Prostate gland (tissue), 2 donors: ENCODE measurements at places on chromosomes 13 and 19. TPM values are rescaled to one million over a fixed set of nuclear protein-coding genes. Genes with fewer than 3 reads are reported as not detected.

GRCh38 chr13:20847296-20847695 is 55.2 kb downstream of the XPO4 start:
- no peaks in the 10 kb centered on the region for H3K27me3 ChIP-seq
- no peak overlapping the region for H3K4me3 ChIP-seq
- no peaks in the 10 kb centered on the region for H3K4me1 ChIP-seq
- H3K36me3 ChIP-seq: no peaks in the 10 kb centered on the region
- DNase-seq: no peak

GRCh38 chr13:69418319-69418718 is 689.3 kb upstream of the ATXN8OS start:
- H3K27me3 ChIP-seq: no peaks in the 10 kb centered on the region

DNA sequence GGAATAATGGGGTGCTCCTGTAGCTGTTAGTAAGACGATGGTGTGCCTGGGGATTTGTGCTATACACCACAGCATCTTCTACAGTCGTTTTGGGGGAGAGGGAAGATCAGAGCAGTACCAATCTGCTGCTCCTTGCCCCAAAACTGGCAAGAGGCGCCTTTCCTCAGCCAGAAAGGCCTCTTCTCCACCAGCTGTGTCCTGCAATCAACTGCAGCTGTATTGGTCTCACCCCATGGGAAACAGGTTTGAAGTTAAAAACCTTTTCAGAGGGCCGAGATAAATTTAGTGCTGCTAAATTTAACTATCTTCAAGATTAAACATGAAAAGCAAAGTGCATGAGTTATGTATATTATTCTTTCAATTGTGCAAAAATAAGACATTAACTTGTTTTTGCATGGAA is 1.2 kb upstream of the RNASEH2B start:
- H3K27me3 ChIP-seq: no peaks in the 10 kb centered on the region
- DNase-seq: no peak
- H3K4me1 ChIP-seq: no peaks in the 10 kb centered on the region
- H3K36me3 ChIP-seq: no peaks in the 10 kb centered on the region

The SIGLEC8 gene
- total RNA-seq: 3.0 TPM

The ZNF829 gene
- total RNA-seq: 3.2 TPM

DNA sequence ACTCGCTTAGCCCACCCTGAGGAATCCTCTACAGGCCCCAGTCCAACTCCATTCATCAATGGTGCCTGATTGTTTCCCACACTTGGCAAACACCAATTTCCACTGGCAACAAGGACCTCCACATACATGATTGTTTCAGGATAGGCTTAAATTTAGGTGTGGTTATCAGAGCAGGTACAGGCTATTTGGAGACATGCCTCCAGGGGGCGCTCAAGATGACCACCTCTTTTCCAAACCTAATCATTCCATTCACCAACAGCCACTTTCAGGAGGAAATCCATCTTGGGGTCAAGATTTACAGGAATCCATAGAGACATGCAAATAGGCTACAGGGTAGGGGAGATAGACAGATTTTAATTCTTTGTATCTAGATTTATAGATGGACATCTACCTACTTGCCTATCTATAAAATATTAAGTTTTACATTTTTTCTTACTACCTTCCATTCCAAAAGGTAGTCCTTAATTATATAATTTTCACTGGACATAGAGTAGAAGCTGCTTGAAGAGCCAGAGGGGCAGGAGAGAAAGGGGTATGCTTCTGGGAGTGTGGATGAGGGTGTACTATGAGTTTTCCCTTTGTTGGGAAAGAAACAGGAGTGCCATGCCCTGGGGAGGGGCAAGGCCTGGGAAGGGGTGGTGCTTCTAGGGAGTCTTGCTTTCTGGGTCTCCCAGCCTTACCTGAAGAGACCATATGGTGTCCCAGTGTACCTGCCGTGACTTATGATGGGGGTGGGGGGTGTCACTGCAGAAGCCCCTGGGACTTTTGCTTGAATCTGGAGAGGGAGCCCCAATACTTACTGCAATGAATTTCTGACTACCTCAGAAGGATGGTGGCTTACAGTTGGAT is 14.1 kb upstream of the PCDH8 start:
- no peaks in the 10 kb centered on the region for H3K4me1 ChIP-seq
- no peak for DNase-seq
- no peak overlapping the region for H3K4me3 ChIP-seq
- no peak overlapping the region for H3K27ac ChIP-seq
- no peaks in the 10 kb centered on the region for H3K36me3 ChIP-seq

- no peaks in the 10 kb centered on the region for H3K36me3 ChIP-seq
- DNase-seq: no peak
- H3K4me3 ChIP-seq: no peak overlapping the region
- no peaks in the 10 kb centered on the region for H3K27me3 ChIP-seq
- H3K27ac ChIP-seq: no peak overlapping the region
These were observed 17.8 kb upstream of the LATS2 start for GRCh38 chr13:21079221-21079620.

DNA sequence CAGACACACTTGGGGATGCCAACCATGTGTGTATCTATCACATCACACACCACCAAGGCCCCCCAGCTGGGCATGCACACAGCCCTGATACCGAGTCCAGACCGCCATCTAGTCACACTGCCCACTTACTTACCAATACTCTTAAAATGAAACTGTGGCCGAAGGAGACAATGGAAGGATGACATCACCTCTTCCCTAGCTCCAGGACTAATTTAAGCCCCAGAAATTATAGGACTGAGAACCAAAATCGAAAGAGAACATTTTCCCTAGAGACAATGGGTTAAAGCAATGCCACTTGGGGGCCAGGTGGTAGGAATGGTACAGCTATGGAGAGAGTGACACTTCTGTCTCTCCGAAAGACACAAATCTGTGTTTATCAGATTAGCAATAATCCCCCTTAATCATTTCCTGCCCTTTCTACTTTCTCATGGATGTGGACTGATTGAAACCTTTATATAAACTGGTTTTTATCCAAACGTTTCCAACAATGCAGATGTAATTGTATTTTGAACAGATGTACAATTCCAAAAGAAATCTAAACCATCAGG is 663 bp upstream of the GGACT start:
- no peak for DNase-seq
- H3K27ac ChIP-seq: no peak overlapping the region
- H3K4me1 ChIP-seq: no peaks in the 10 kb centered on the region

GRCh38 chr13:110624766-110625756 is 9.7 kb downstream of the NAXD start:
- DNase-seq: no peak
- peak overlapping the region; percentile 54 for H3K27ac ChIP-seq
- H3K27me3 ChIP-seq: no peaks in the 10 kb centered on the region
- H3K36me3 ChIP-seq: peaks cover 3% of the 10 kb centered on the region

DNA sequence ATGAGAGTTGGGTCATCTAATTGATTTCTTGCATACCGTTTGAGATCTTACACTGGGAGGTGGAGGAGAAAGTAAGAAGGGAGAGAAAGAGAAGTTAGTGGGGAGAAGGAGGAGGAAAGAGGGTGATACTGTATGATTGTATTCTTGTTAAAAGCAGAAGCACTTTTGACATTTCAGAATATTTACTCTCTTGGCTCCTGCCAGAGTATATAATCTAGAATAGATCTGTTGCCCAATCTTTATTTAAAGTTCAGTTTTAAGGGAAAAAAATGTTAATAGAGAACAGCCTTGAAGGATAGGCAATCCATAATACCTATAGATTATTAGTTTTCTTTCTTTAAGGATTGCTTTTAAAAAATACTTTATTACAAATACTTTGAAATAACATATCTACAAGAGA is 41.5 kb downstream of the PDS5B start:
- no peak for DNase-seq
- H3K27ac ChIP-seq: no peak overlapping the region

GRCh38 chr19:4067396-4068046 is 822 bp upstream of the ZBTB7A start:
- H3K36me3 ChIP-seq: no peaks in the 10 kb centered on the region
- H3K4me3 ChIP-seq: peak overlapping the region; percentile 100
- no peaks in the 10 kb centered on the region for H3K27me3 ChIP-seq
- peaks cover 19% of the 10 kb centered on the region for H3K4me1 ChIP-seq
- H3K27ac ChIP-seq: peak overlapping the region; percentile 91

The MEDAG gene
- 0.23 TPM for total RNA-seq

DNA sequence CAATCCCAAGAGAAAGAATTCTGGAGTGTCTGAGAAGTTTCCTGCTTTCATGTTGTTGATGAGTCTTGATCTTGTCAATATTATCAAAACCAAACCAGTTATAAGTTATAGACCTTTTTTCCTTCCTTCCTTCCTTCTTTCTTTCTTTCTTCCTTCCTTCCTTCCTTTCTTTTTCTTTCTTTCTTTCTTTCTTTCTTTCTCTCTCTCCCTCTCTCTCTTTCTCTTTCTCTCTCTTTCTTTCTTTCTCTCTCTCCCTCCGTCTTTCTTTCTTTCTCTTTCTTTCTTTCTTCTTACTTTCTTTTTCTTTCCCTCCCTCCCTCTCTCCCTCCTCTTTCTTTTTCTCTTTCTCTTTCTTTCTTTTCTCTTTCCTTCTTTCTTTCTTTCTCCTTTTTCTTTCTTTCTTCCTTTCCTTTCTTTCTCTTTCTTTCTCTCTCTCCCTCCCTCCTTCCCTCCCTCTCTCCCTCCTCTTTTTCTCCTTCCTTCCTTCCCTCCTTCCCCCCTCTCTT is at the start of gene OR7G3:
Gene OR7G3, minus strand, starts transcription at position 51 of the 506 bp plus-strand sequence. Its CDS starts 0 bp downstream, at position 51.
- no peaks in the 10 kb centered on the region for H3K36me3 ChIP-seq
- no peaks in the 10 kb centered on the region for H3K4me1 ChIP-seq
- peaks cover 2% of the 10 kb centered on the region for H3K27me3 ChIP-seq
- DNase-seq: no peak
- H3K4me3 ChIP-seq: no peak within 1 kb of the TSS

DNA sequence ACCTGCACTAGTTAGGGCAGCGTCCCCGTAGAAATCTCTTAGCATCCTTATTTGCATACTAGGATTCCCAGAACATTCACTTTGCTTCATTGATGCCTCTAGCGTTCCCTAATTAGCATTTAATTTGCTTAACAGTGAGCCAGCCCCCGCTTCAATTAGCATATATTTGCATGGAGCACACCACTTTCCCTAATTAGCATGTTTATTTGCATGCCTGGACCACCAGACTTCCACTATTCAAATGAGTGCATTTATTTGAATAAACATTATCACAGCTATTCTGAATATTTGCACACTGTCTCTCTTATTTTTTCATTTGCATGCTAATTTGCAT is 69.6 kb downstream of the RYR1 start:
- H3K27ac ChIP-seq: no peak overlapping the region
- no peak for DNase-seq
- H3K4me1 ChIP-seq: no peaks in the 10 kb centered on the region
- no peak overlapping the region for H3K4me3 ChIP-seq
- H3K36me3 ChIP-seq: no peaks in the 10 kb centered on the region
- H3K27me3 ChIP-seq: no peaks in the 10 kb centered on the region

The LGALS4 gene
- total RNA-seq: 0.91 TPM

- no peak overlapping the region for H3K4me3 ChIP-seq
- no peaks in the 10 kb centered on the region for H3K36me3 ChIP-seq
- DNase-seq: no peak
- H3K27ac ChIP-seq: no peak overlapping the region
These were observed 33.9 kb upstream of the MIR17HG start for GRCh38 chr13:91313581-91313980.

DNA sequence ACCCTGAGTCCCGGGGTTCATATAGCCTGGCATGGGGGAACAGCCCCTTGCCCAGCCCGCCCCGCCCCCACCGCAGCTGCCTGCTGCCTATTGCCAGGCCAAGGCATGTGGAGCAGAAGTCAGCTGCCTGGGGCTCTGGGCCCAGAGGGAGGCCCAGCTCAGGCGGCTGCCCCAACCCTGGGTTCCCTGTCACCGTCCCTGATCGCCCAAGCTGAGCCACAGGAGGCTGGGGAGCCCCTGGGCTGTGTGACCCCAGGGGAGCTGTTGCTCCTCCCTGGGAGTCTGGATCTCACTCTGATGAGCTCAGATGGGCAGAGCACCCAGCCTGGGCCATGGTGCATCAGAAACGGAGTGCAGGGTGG is 1.4 kb downstream of the PLIN4 start:
- H3K36me3 ChIP-seq: no peaks in the 10 kb centered on the region
- no peaks in the 10 kb centered on the region for H3K4me1 ChIP-seq
- no peak overlapping the region for H3K4me3 ChIP-seq
- DNase-seq: no peak
- no peak overlapping the region for H3K27ac ChIP-seq

The SLC10A2 gene
- not detected for total RNA-seq

- no peak overlapping the region for H3K4me3 ChIP-seq
- H3K36me3 ChIP-seq: no peaks in the 10 kb centered on the region
- no peaks in the 10 kb centered on the region for H3K4me1 ChIP-seq
- DNase-seq: no peak
- no peak overlapping the region for H3K27ac ChIP-seq
These were observed 70.8 kb upstream of the FGF14 start for GRCh38 chr13:102472650-102473049.

- H3K27ac ChIP-seq: peak overlapping the region; percentile 90
- peak; percentile 63 for DNase-seq
- H3K36me3 ChIP-seq: no peaks in the 10 kb centered on the region
- no peaks in the 10 kb centered on the region for H3K4me1 ChIP-seq
- H3K4me3 ChIP-seq: peak overlapping the region; percentile 66
These were observed 673 bp downstream of the TEAD2 start for GRCh38 chr19:49361438-49362047.

The EBI3 gene
- total RNA-seq: 5.7 TPM

The MUC16 gene
- total RNA-seq: 1.2 TPM

- H3K4me1 ChIP-seq: no peaks in the 10 kb centered on the region
- H3K27me3 ChIP-seq: no peaks in the 10 kb centered on the region
- H3K36me3 ChIP-seq: no peaks in the 10 kb centered on the region
These were observed 1.5 kb upstream of the MYO1F start for GRCh38 chr19:8578642-8579265.

DNA sequence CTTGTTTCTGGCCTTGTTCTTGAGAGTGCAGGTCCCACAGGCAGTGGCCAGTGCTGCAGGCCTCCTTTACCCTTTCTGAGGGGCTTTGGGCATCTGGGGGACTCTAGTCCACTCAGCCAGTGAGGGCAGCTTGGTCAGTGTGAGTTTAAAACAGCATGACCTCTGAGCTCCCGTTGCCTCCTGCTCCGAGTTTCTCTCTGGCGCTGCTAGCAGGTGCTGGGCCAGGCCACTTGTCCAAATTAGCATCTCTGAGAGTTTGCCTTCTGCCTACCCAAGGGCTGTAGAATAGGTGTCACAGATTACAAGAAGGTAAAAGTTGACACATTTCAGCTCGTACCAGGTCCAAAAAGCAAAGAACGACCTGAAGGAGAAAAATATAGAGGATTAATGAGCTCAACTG is 105.9 kb downstream of the SIPA1L3 start:
- no peaks in the 10 kb centered on the region for H3K4me1 ChIP-seq
- H3K4me3 ChIP-seq: no peak overlapping the region
- H3K36me3 ChIP-seq: no peaks in the 10 kb centered on the region
- DNase-seq: no peak
- no peaks in the 10 kb centered on the region for H3K27me3 ChIP-seq
- H3K27ac ChIP-seq: no peak overlapping the region

DNA sequence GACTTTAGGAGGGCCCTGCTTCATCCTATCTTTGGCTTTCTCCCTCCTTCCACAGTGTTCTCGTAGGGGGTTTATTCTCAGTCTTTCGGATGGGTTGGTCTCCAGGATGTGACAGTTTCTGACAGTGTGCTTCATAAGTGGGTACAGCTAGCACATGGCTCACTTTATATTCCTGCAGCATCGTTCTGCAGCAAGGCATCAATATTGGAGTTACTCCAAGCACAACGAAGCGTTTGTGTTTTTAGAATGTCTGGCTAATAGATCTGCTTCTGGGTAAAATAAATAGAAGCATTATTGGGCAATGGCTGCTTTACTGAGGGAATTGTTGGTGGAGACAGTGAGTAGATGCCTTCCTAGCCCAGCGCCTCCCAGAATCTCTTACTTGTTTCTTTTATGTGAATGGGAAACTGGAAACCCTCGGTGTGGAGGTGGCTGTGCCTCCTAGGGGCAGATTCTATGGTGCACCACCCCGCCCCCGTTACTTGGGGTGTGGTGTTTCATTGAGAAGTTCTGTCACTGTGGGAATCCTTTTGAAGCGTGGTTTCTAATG is 2.0 kb downstream of the FARP1 start:
- H3K4me1 ChIP-seq: peaks cover 5% of the 10 kb centered on the region
- no peaks in the 10 kb centered on the region for H3K27me3 ChIP-seq
- peak; percentile 46 for DNase-seq
- peak overlapping the region; percentile 82 for H3K4me3 ChIP-seq
